ENCODE measurements at places on chromosomes 3 and 15.

DNA sequence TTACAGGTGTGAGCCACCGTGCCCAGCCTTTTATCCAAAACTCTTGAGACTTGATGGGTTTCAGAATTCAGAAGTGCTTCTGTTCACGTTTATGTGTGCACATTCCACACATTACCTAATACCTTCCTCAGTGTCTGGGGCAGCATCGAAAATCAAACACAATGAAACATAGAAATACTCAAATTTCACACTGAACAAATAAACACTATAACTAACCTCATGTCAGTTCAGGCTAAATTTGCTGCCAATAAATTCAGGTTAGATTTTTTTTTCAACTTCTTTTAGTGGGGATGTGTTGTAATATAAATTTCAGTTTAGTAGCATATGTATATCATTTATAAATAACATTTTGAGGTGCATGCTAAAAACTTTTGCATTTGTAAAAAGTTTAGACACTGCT is 2.8 kb downstream of the EIF2AK4 start:
- DNase-seq = no peak

DNA sequence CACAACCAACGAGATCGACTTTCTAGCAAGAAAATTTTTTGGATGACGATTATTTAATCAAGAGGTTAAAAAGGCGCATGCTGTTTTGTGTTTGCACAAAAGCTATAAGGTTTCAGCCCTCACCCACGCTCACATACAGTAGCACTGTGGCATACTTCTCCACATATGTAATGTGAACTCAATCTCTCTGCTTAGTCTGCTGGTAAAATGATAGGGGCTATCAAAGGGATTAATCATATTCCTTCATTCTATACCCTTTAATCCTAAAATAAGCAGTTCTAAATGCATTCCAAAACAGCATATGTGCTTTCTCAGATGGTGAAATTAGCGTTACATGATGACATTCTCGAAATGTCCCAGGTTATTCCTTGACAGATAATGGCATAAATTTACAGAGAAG is 196.9 kb upstream of the PRICKLE2 start:
- DNase-seq = no peak

- DNase-seq = no peak
Observed at GRCh38 chr15:33638453-33638852, 327.7 kb downstream of the RYR3 start.

DNA sequence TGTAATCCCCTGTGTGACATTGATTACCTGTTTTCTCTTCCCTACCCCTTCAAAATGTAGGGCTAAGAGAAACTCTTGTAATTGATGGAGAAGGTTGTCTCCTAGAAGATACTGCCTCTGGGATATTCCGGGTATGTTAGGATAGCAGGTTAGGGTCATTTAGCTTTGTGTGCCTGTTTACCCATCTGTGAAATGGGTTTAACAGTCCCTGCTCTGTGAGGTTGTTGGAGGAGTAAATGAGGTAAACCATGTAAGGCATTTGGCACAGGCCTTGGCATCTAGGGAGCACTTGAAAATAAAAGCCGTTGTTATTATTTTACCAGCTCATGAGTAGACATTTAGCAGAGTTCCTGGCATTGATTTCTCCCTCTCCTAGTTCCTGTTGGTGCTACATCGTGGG is 16.4 kb downstream of the PTPRG start:
- no peak for DNase-seq

- DNase-seq = no peak
Observed at GRCh38 chr3:43752905-43753304, 62.2 kb downstream of the ABHD5 start.

DNA sequence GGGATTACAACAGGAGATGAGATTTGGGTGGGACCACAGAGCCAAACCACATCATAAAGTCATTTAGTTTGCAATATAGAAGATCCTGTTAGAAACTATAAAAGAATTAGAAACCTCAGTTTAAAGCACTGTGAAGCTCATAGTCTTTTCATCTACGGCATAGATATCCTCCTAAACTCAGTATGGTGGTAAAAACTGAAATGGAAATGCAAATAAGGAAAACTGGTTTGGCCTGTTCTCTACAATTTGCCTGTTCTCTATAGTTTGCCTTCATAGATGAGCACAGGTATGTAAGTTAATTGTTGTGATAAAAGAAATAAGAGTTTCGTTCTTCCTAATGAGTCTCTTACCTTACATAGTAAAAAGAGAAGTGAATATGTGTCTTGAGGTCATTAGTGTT is 331.6 kb upstream of the ARL6 start:
- no peak for DNase-seq

GRCh38 chr3:139830817-139831216 is 104.2 kb upstream of the CLSTN2 start:
- DNase-seq = no peak

DNA sequence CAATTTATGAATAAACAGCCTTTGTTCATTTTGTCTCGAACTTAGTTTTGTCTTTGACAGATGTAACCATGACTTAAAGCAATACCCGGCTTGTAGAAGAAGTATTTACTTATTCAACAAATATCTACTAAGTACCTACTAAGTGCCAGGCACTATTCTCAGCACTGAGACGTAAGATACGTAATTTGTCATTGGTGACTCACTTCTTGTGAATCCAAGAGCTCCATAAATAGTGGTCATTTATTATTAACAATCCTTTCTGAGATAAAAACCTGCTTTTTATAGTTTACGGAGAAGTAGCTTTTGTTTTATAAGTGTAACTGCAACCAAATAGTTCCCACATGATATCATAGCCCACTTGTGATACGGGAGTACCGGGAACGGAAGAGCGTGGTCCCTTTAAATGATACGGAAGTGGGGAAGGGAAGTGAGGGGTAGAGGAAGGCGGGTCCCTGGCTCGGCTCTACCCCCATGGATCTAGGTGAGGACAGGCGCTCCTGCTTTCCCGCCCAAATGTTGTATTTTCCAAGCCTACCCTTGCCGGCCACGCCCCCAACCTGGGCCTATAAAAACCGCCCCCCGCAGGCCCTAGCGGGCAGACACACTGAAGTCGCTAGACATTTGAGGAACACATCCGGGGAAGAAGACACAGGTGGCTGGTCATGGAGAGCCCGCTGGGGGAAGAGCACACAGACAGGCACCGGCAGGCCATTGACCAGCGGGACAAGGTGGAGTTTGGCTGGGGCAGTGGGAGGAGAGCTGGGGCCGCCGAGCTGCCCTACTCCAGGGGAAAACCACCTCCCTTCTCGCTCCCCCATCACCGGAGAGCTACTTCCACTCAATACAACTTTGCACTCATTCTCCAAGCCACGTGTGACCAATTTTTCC is at the start of gene SAMMSON:
SAMMSON (plus strand) TSS at position 594 of the 888 bp plus-strand sequence.
- peak; percentile 70 for DNase-seq

GRCh38 chr3:15664144-15664543 is 62.6 kb downstream of the BTD start:
- no peak for DNase-seq

- peak; percentile 42 for DNase-seq
Observed at GRCh38 chr15:62066663-62067447, at the start of gene C2CD4A. C2CD4A (plus strand) TSS chr15:62066977; CDS start chr15:62067614, 637 bp downstream.

GRCh38 chr3:59880717-59881116 is 830.9 kb upstream of the CFAP20DC start:
- no peak for DNase-seq

- DNase-seq = no peak
Observed at GRCh38 chr3:59133311-59133710, 83.5 kb upstream of the CFAP20DC start.

- DNase-seq = no peak
Observed at GRCh38 chr3:110562621-110563020, 509.0 kb upstream of the NECTIN3 start.

DNA sequence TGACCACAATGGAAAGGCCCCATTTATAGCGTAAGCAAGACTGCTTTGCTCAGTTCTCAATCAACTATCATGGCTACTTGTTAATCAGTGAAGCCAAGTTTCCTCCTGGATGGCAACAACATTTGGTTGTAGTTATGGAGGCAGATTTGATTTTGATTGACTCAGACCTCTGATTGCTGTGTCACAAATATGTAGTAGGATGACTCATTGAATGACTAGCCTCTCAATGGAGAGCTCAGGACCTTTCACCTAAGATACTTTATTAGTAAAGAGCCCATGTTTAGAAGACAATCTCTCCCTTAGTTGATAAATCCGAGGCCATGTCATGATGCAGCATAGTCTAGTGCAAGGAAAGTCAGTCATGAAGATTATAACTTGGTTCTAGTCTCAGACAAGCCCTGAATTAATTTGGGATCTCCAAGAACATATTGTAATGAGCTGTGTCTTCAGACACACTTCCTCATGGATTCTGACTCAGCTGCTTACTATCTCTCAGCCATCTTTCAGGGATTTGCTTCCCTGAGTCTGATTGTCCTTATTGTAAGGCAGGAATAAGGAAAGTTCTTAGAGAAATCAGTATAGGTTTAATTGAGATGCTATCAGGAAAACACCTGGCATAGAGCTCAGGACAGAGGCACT is 397.4 kb upstream of the TMCO5A start:
- no peak for DNase-seq

DNA sequence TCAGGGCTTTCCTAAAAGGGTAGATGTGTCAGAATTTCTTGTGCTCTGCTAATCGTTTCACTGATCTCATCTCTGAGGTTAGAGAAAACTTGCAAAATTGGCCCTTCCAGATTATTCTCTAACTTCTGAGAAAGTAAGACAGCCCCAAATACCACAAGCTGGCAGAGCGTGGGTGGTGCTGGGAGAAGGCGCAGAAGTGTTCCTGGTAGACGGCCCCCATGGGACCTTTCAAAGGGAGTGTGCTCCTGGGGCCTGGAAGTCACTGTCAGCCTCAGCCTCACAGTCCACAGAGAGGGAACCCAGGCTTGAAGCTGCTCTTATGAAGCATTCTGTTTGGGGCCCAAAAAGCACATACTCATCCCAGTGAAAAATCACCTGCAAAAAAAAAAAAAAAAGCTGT is 86.5 kb upstream of the PFN2 start:
- DNase-seq = no peak

All from putamen (tissue), 1 donor.